ENCODE measurements at places on chromosomes 2 and 18.

DNA sequence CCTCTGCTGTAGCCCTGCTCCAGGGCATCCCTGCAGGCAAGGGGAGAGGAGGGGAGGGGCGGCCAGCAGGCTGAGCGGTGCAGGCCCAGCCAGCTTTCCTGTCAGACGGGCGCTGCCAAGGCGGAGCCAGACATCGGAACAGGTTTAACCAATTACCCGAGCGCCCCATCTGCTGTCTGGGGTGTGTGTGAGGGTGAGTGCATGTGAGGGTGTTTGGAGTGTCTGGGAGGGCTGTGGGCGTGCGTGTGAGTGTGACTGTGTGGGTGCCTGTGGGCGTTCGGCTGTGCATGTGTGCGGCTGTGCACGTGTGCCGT lies 20.0 kb downstream of the EMX1 start:
- DNase-seq = no peak

DNA sequence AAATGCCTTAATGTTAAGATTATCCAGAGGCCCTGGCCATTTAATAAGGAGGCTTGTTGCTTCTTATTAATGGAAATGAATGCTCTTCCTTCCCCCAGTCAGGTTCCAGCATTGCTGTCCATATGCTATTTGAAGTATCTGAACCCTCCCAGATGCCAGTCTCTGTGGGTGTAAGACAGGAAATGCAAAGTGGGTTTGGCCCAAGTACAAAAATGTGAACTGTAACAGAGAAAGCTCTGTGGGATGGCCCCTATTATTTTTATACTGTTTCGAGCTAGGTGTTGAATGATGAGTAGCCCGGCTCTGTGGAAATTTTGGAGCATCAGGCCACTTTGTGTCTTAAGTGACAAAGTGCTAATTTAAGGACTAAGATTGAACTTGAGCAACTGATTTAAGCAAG lies 141.0 kb downstream of the UXS1 start:
- no peak for DNase-seq

GRCh38 chr2:195513119-195513518 lies 143.9 kb upstream of the SLC39A10 start:
- DNase-seq = no peak

GRCh38 chr2:206920951-206921350 lies 18.4 kb upstream of the CPO start:
- no peak for DNase-seq

GRCh38 chr2:46032996-46033395 lies 264.2 kb upstream of the EPAS1 start:
- no peak for DNase-seq

- no peak for DNase-seq
Measured at GRCh38 chr2:10007435-10007834, 35.9 kb upstream of the KLF11 start.

DNA sequence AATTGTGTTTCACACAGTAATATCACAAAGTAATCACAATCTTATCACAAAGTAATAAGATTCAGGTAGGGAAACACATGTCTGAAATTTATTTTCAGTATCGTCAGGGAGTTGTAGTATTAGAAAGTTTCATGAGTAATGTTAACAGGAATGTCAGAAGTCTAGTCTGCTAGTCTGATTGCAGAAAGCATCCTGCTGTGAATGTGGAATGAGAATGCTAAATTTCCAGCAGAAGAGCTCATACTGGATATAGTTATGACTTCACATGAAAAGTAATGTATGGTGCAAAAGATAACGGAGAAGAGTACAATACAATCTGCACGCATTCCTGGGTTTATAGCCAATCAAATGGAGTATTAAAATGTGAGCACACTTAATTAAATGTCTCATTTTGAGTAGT lies 494.7 kb upstream of the SETBP1 start:
- DNase-seq = no peak

DNA sequence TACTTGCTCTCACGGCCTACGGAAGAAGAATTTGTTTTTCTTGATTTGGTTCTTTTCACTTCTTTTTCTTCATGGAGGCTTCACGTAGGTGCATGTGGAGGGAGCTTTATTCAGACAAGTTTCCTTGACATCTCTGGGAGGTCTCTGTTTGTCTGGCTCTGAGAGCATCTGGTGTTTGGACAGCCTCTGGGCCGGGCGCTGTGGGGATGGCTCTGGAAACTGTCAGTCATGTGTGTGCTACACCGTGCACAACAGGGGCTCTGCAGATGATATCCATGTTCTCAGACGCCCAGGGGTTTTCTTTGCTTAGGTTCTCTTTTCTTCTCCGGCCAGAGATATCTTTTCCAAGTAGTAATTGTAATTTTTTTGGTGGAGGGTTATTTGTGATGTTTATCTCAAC lies 130.7 kb downstream of the SH3RF3 start:
- no peak for DNase-seq

- DNase-seq = no peak
Measured at GRCh38 chr2:161004379-161004778, 155.8 kb upstream of the TANK start.

- DNase-seq = no peak
Measured at GRCh38 chr2:144553379-144553778, 33.5 kb upstream of the ZEB2 start.

GRCh38 chr2:207066166-207066565 lies 99.6 kb downstream of the KLF7 start:
- DNase-seq = no peak

GRCh38 chr2:191933307-191934105 lies 86.6 kb upstream of the CAVIN2 start:
- no peak for DNase-seq

DNA sequence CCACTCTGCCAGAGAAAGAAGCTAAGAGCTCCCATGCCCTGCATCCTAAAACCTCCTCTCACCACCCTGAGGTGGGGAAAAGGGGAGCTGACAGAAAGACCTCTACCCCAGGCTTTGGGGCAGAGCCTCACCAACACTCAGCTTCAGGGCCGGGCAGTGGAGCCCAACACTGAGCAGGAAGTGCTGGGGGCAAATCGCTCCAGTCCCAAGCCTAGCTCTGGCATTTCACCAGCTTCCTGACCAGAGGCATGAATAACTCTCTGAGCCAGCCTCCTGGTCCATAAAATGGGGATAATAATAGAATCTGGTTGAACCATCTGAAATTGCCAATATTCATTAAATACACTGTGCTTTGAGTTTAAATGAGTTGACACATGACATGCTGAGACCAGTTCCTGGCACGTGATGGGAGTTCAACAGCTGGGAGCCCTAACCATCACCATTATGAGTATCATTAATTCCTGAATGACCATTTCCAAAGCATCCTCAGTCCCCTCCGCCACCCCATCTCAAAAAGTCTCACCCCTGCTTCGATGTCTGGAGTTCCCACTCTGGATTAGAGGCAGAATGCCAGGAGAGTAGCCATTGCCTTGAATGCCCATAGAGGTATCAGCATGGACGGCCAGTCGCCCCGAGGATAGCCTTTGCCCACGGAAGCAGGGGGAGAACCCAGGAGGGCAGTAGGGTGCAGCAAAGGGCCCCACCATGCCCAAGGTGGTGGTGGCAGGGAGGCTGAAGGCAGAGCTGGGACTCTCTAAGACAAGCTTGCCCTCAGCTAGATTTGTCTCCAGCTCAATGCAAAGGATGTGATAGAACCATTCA lies 153.4 kb downstream of the TNS1 start:
- no peak for DNase-seq
